ENCODE measurements at places on chromosomes 5 and 9. TPM values are rescaled to one million over a fixed set of nuclear protein-coding genes. Genes with fewer than 3 reads are reported as not detected.

Gene CA9
- not detected for total RNA-seq

Gene NR2F1
- total RNA-seq: 82.6 TPM

Gene CDC25C
- total RNA-seq: 2.2 TPM

Gene CCDC187
- total RNA-seq: not detected

Gene OR1J2
- not detected for total RNA-seq

Gene RGMB
- total RNA-seq: 73.2 TPM

Gene VCAN
- total RNA-seq: 439 TPM

Gene ERCC8
- 43.8 TPM for total RNA-seq

Gene ARHGEF39
- 0.31 TPM for total RNA-seq

Gene ZNF618
- total RNA-seq: 14.4 TPM

Gene ADAMTS19
- 1.9 TPM for total RNA-seq

Gene SLC46A2
- total RNA-seq: not detected

Gene TAF11L5
- total RNA-seq: not detected

Gene DNAH5
- 8.1 TPM for total RNA-seq

Gene SHOC1
- total RNA-seq: not detected

Gene PCDHB6
- total RNA-seq: 5.6 TPM

Gene OMD
- not detected for total RNA-seq

Gene ADAMTSL1
- 44.1 TPM for total RNA-seq

Gene PCDHGB7
- total RNA-seq: 43.5 TPM

Gene TTC23L
- 8.5 TPM for total RNA-seq

Measured in parietal lobe (tissue), 2 donors.